HT-29 (cell line): ENCODE measurements at places on chromosomes 6 and 20.

DNA sequence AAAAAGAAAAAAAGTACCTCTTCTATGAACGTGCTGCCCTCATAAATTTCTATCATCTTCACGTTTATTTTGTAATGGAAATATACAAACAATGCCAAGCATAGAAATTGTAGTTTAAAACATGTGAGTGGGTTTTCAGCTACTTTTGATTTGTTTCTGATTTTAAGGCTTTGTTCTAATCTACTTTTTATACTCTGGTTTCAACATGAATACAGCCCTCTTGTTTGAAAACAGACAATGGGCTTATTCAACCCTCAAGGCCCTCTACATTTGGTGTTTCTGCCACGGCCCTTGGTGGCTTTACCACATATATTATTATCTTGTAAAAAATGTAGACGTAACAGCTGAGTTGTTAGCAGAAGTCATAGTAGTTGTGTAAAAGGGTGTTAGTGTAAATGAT, 153.9 kb downstream of the SOX4 start:
- no peak for DNase-seq

GRCh38 chr6:28838289-28838633, 85.5 kb downstream of the TRIM27 start:
- DNase-seq, result peak; percentile 92

- no peak for DNase-seq
Observed at GRCh38 chr6:137761072-137761471, 106.0 kb upstream of the TNFAIP3 start.

DNA sequence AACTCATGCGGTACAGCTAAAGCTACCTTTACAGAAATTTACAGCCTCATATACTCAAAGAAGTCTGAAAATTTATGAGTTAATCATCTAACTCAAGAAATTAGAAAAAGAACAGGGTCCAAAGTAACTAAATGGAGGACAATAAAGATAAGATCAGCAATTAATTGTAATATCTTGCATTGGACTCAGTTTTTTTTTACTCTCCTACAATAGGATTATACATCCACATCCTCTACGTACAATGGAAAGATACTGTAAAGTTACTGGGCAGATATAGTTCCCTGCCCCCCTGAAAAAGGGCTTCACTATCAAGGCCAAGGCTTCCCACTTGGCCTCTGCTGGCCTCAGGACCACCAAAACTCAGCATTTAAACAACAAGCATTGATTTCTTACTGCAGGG, 31.5 kb upstream of the MOCS1 start:
- no peak for DNase-seq

GRCh38 chr6:76771059-76771634, 692.1 kb downstream of the HTR1B start:
- peak; percentile 26 for DNase-seq

DNA sequence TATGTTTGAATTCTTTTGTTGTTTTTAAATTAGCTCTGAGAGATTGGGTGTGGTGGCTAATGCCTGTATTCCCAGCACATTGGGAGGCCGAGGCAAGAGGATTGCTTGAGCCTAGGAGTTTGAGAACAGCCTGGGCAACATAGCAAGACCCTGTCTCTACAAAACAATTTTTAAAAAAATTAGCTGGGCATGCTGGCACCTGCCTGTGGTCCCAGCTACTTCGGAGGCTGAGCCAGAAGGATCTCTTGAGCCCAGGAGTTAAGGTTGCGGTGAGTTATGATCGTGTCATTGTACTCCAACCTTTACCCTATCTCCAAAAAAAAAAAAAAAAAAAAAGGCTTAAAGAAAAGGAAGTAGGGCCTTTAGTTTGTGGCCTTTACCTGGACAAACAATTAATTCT, 22.9 kb downstream of the DHX35 start:
- DNase-seq, result peak; percentile 11

DNA sequence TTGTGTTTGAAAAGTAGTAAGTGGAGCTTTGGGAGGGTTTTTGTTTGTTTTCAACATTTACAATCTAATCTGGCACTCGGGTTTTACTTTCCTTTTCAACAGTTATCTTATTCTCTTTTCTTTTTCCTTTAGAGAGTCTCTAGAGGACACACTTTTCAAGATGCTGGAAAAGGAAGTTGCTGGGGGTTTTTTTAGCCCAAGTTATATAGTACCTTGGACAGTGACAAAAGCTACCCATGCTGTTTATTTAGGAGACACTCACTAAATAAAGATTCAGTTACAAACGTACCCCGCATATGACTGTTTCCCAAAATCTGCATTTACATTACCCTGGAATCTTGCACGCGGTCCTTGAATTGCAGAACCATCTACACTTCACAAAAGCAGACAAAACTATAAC, 78.8 kb downstream of the MAP7 start:
- no peak for DNase-seq

GRCh38 chr6:121460170-121460569, 24.7 kb downstream of the GJA1 start:
- DNase-seq, result no peak
